ENCODE measurements at places on chromosomes 16 and 17.

GRCh38 chr16:86565644-86566511 is 751 bp upstream of the FOXC2 start:
- DNase-seq: no peak

- no peak for DNase-seq
Measured at GRCh38 chr17:38796451-38797157, 2.8 kb downstream of the PIP4K2B start.

- DNase-seq: no peak
Measured at GRCh38 chr16:4920826-4921225, 16.1 kb downstream of the PPL start.

- DNase-seq: no peak
Measured at GRCh38 chr16:88287219-88287618, 95.5 kb upstream of the ZNF469 start.

DNA sequence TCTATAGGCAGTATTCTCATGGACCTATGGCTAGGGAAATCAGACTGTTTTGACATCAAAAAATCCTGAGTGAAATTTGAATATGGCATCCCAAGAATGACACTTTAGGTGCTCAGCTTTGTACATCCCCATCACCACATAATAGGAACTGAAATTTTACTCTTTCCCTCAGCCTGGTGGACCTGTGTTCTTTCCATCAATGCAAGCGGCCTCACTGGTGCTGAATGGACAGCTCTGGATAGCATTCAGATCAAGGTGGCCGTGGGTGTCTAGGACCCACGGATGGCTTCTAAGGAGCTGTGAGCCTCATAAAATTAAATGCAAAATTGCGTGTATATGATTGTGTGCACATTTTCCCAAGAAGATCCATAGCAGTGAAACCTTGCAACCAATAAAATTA is 152.6 kb downstream of the MAP2K6 start:
- no peak for DNase-seq

DNA sequence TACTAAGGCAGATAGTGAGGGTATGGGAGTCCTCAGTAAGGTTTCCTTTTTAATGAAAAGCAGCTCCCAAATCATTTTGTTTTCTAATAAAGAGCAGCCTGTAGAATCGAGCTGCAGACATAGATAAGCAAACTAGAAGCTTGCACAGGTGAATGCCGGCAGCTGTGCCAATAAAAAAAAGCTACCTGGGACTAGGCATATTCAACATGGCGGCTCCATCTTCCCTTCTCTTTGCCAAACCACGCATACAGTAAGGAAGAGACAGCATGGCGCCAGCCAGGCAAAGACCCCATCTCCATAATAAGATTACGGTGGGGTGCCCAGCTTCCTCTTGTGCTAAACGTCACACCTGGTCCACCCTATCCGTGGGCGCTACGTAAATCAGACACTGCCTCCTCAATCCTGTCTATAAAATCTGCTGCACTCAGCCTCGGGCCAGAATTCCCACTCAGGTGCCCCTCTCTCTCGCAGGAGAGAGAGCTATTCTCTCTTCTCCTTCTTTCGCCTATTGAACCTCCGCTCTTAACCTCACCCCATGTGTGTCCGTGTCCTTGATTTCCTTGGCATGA is 92.7 kb upstream of the FA2H start:
- DNase-seq: no peak

GRCh38 chr17:72677714-72678390 is 414.6 kb downstream of the SLC39A11 start:
- DNase-seq: no peak

GRCh38 chr17:68710035-68710780 is 109.0 kb upstream of the FAM20A start:
- no peak for DNase-seq

DNA sequence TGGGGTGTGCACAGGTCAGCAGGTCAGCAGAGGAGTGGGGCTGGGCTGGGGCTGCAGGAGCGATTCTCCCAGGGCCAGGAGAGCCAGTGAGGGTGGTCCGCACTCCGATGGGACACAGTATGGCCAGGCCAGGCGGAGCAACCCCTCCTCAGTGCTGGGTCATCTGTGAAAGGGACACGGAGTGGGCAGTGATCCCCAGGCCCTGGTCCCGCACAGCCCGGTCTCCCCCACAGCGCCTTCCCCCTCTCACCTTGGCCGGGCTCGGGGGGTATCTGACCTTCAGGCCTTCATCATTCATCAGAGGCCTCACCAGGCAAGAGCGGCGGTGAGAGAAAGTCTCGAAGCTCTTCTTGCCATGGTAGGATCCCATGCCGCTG is 10.0 kb downstream of the ALDH3A1 start:
- DNase-seq: no peak

- DNase-seq: peak; percentile 33
Measured at GRCh38 chr17:4566785-4567184, 6.4 kb upstream of the GGT6 start.

DNA sequence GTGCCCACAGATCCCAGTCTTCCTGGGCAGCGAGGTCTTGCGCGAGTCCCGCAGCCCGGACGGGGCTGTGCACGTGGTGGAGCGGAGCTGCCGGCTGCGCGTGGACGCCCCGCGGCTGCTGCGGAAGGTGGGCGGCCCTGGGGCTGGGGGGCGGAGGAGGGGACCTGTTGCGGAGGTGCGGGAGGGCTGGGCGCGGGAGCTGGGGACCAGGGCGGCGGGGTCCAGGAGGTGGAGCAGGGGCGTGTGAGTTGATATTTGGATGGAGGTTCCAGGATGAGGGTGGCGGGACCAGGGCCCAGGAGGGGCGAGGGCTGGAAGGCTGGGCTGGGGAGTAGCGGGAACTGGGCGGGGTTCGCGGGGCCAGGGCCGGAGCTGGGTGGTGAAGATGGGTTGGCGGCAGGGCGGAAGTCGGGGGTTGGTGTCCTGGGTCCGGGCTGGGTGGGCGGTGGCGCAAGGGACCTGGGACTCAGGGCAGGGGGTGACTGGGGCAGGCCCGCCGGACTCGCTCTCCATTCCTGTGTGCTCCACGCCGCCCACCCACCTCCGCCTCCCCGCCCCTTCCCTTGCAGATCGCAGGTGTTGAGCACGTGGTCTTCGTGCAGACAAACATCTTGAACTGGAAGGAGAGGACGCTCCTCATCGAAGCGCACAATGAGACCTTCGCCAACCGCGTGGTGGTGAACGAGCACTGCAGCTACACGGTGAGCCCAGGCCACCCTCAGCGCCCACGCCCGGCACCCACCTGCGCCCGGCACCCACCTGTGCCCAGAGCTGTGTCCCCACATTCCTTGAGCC is 29.6 kb downstream of the SEC14L5 start:
- no peak for DNase-seq

GRCh38 chr16:28181515-28181914 is 30.2 kb downstream of the XPO6 start:
- no peak for DNase-seq

DNA sequence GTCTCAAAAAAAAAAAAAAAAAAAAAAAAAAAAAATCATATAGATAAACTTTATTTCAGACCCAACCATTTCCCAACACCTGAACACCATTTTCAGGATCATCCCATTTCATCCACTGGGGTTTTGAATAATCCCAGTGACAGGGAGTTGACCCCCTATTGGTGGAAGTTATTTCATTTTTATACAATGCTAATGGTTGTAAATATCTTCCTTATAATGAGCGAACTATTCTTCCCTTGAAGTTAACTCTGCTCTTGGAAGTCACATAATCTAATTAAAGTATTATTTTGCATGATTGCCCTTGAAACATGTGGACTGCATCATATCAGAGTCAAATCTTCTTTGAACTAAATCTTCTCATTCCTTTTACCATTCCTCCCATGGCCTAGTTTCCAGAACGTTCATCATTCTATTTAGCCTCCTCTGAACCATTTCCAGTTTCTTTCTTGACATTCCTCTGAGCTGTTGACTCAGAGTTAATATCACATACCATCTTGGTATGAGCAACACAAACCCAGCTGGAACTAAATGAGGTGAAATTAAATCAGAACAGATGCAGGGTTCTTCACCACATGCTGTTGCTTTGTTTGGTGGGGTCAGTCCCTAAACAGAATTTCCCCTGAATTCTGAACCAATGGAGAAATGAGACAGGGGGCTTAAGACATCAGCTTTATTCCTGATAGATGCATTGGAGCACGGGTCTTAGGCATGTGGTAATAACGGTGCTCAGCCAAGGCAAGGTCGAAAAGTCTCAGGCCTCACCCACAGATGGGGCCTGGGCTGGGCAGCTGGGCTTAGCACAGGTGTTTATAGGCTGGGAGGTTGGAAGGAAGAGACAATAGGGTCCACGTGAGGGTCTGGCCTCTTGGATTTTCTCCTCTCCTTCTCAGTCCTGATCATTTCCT is 8.9 kb downstream of the HSD17B2 start:
- no peak for DNase-seq

- DNase-seq: no peak
Measured at GRCh38 chr16:51343411-51343810, 192.3 kb upstream of the SALL1 start.

- DNase-seq: peak; percentile 39
Measured at GRCh38 chr16:28140788-28141618, 70.8 kb downstream of the XPO6 start.

- no peak for DNase-seq
Measured at GRCh38 chr17:79650861-79651260, 40.0 kb upstream of the RBFOX3 start.

- no peak for DNase-seq
Measured at GRCh38 chr17:34533806-34534527, 45.4 kb upstream of the TMEM132E start.

GRCh38 chr16:56190048-56190676 is 1.1 kb upstream of the GNAO1 start:
- no peak for DNase-seq

- DNase-seq: no peak
Measured at GRCh38 chr17:77132411-77133086, 8.2 kb upstream of the SEC14L1 start.

DNA sequence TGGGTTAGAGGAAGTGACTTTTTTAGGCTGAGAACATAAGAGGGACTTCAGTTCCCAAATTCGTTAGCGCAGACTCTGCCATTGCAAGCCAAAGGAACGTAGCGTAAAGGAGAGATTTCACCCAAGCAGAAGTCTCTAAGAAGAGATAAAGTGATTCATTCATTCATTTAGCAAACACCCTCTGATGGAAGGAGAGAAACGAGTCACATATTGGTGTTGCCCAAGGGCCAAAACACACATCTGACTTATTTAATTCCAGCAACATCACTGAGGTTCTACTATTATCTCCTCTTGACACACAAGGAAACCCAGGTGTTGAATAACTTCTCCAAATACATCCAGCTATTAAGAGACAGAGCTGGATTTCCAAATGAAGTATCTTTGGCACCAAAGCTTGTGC is 85.7 kb upstream of the CACNG3 start:
- DNase-seq: no peak

- no peak for DNase-seq
Measured at GRCh38 chr17:83180996-83181481, 101.6 kb downstream of the METRNL start.

Measured in activated CD4-positive, alpha-beta T cell treated with anti-CD3 and anti-CD28 coated beads, Interleukin-2, amount 50 U/mL, for 4 hours (primary cell).